Stimulated activated CD8-positive, alpha-beta memory T cell treated with anti-CD3 and anti-CD28 coated beads, Interleukin-12 subunit alpha, Interleukin-12 subunit beta, amount 100 ng/mL, for 1 hour (primary cell): ENCODE measurements at places on chromosomes 2 and 18.

DNA sequence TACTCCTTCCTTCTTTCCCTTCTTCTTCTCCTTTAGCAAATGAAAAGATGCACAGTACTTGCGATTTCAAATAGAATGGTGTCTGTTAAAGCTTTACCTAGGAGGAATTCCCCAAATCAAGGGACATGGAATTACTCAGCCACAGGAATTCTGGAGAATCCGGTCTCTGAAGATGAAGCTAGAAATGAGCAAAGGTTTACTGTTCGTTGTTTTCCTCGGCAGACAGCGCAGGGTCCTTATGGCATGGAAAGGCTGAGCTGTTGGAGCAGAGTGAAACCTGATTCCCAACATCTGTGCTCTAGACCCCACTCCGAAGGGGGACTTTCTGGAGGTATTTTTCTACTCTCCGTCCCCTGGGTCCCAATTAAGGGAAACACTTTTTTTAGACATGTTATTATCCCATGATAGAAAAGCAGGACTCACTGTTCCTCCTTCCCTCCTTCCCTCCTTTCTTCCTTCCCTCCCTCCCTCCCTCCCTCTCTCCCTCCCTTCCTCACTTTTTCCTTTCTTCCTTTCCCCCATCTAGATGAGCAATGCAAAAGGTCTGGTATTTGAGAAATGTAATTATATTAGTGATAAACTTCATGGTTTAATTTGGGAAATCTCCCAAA lies 47.1 kb downstream of the CDCA7 start:
- DNase-seq = no peak

GRCh38 chr2:185417111-185417510 lies 321.5 kb upstream of the FSIP2 start:
- no peak for DNase-seq

DNA sequence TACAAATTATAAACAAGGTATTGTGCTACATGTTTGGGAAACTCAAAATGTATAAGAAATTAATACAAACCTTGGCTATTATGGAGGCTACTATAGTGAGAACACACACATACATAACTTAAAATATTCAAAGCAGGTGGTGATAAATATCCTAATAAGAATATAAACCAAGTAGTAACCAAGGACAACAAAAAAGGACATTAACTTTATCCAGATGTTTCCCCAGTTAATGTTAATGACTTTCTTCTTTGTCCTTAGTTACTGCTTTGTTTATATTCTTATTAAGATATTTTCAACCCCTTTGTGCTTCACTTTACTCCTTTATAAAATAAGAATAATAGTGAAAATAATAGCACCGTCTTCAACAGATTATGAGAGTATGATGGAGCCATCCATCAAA lies 241.6 kb downstream of the CALCRL start:
- DNase-seq = no peak

DNA sequence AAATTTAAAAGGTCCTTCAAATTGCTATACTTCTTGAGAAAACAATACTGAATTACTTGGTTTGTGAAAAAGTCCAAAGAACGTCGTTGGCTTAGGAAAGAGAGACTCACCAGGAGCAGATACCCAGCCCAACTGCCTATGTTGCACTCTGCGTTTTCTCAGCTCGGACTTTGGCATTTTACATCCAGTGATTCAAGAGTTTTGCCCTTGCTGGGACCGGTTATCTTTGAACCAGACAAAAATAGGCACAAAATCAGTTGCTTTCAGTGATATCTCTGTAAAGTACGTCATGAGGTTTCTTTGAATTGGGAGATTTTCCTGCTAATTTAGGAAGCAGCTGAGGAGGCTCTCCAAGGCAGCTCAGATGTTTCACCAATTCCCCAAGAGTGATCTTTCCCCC lies 29.3 kb downstream of the FHOD3 start:
- DNase-seq = no peak

GRCh38 chr2:57448816-57449215 lies 597.8 kb upstream of the VRK2 start:
- no peak for DNase-seq

DNA sequence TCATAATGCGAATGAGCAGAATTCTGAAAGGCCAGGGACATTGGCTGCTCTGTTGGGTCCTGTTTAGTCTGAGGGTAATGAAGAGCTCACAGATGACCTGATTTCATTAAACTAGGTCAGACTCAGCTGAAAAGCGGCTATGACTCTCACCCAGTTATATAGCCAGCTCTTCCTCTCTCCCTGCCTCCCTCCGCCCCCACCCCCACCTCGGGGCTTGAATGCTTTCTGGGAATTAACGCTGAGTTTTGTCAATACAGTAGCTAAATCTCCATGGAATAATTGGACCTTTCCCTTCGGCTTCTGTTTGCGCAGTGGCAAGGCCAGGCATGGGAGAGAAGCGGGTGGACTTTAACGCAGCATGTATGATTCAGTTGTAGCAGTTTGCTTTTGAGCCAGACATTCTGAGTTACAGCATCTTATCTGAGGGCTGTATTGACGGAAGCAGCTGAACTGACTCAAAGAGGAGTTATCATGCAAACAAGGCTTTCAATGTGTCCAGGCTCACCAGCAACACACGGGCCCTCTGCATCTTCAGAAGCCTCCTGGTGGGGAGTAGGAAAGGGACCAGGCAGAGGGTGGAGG lies 110.6 kb downstream of the MYCN start:
- no peak for DNase-seq

DNA sequence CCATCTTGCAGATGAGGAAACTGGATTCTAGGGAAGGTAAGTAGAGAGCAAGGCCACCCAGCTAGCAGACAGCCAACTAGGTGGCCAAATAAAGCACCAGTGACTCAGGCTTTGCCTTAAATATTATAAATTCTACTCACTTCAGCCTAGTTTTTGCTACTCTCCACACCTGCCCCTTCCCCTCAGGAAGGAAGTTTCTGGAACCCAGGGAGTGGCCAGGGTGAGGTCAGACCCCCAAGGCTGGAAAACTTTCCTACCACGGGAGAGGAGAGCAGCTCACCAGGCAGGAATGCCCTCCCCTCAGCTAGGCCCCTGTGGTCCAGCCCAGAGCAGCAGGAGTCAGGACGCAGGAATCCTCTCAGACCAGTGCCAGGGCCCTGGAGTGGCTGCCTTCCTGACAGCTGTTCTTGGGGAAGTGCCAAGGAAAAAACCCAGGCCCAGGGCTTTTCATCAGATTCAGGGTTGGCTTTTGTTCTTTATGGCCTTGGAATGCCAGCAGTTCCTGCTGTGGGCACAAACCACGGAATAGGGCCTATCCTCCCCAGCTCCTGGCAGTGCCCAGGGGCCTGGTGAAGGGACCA lies 5.1 kb upstream of the PAX8 start:
- no peak for DNase-seq

DNA sequence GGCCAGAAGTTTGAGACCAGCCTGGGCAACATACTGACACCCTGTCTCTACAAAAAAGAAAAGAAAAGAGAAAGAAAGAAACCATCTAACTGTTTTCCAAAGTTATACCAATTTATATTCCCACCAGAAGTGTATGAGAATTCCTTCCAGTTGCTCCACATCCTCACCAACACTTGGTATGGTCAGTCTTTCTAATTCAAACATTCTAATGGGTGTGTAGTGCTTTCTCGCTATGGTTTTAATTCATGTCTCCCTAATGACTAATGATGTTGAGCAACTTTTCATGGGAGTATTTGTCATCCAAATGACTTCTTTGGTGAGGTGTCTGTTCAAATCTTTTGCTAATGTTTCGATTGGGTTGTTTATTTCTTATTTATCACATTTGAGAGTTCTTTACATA lies 10.5 kb upstream of the B3GNT7 start:
- DNase-seq = no peak

- DNase-seq = peak; percentile 62
Observed at GRCh38 chr2:98465456-98466226, 21.0 kb downstream of the INPP4A start.

GRCh38 chr2:114056294-114057143 lies 166.6 kb downstream of the ACTR3 start:
- DNase-seq = no peak

DNA sequence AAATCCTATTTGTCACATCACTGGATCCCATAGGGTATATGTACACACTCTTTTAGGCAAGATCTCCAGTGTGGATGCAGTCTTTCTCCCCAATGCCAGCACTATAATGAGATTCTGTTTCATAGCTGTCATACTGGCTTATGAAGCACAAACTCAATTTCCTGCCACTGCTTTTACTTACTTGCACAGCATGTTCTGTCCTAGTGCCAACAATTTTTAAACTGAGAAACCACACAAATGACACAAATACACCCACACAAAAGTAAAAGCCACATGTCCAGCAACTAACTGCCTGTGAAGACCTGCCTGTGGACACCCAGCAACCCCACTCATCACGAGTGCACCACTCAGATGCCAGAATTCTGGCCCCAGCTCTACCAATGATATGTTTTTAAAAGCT lies 29.6 kb upstream of the RNU4ATAC start:
- no peak for DNase-seq

GRCh38 chr2:240820607-240821428 lies 799 bp upstream of the KIF1A start:
- DNase-seq = no peak

GRCh38 chr2:238987352-238987981 lies 139.6 kb downstream of the TWIST2 start:
- no peak for DNase-seq

DNA sequence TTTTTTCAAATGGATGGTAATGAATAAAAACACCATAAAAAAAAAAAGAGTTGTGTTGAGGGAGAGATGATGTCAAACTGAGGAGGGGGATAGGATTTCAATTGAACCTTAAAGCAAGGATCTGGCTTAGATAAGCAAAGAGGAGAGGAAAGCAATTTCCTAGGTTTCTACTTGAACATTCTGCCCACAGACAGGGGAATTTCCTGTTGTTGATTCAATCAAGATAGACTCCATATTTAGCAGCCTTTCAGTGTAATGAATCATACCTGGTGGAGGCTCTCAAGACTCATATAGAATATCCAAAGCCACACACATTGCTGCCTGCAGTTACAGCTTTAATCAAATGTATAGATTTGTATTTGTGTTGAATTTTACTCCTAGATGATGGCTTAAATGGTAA lies 294.4 kb upstream of the PIK3C3 start:
- no peak for DNase-seq

DNA sequence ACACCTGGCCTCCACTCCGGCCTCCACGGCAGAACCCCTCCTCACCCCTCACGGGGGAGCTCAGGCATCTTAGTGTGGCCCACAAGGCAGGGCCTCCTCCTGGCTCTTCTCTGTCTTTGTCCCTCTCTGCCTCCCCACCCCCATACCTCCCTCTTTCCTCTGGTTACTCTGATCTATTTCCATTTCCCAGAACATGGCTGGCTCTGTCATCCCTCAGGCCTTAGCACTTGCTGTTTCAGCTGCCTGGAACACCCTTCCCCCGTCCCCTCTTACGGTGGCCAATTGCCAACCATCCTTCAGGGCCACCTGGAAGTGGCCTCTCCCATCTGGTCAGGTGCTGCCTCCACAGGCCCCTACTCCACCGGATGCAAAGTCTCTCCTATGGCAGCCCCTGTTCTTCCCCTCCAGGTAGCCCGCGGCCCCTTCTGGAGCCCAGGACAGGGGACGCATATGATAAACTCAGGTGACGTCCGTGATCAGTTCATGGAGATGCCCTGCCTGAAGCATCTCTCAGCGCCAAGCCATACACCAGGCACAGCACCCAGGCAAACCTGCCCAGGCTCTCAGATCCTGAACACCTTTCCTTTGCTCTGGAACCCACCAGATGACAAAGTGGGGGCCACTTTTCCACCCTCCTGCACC lies 3.6 kb upstream of the ECEL1 start:
- no peak for DNase-seq

- DNase-seq = no peak
Observed at GRCh38 chr18:50071397-50071796, 123.5 kb downstream of the MYO5B start.

DNA sequence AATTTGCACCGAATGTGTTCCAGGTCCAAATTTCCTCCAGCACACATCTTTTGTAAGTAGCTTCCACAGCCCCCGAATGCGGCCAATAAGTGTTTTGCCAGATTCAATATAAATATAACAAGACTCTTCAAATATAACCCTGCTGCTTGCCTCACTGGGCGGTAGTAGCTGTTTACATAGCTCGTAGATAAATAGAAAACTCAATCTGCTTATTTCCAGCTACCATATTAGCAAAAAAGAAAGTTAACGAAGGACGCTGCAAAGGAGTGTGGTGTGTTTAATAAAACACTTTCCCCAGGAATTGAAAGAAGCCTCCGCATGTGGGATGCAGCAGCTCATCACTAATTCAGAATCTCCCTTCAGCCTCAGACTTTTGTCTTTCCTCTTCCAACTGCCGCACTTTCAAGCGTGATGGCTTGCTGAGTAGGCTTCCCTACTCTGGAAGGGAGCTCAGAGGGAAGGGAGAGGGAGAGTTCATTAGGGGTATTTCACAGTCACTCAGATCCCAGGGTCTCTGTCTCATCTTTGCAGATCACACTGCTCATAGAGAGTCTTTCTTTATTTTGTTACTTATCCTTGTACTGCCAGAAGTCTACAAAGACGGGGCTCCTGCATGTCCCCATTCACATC lies 367.0 kb downstream of the RND3 start:
- no peak for DNase-seq

- no peak for DNase-seq
Observed at GRCh38 chr2:147051814-147052213, 793.0 kb upstream of the ACVR2A start.

GRCh38 chr2:147989809-147990403 lies 30.6 kb downstream of the ORC4 start:
- no peak for DNase-seq

GRCh38 chr2:852168-852567 lies 98.5 kb upstream of the SNTG2 start:
- no peak for DNase-seq

DNA sequence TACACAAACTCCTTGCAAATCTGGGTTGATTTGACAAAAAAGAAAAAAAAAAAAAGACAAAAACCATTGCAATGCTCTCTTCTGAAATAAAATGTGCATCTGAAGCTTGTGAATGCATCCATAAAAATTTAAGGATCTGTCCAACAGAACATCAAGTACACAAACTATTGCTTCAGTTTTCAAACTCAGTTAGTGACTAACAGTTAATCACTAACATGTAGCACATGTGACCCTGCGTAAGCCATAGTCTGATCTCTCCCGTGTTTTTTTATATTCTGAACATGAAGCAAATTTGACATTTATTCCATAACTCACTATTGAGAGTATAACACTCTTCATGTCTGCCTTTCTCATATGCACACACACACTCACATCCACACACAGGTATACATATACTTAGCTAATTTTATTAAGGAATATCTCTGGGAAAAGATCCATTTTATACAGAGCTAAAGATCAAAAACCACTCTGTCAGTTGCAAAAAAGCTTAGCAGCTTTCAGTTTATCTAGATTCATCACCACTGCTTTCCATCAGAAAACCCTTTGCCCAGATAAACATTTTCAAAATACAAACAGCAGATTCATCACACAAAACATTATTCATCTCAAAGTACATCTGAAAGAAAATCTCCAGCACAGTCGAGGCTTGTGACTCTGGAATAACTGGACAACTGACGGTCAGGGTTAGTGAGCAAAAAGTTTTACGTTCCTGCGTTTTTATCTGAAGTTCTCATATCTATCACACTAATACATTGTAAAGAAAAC lies 1000.4 kb upstream of the ACVR2A start:
- DNase-seq = no peak

DNA sequence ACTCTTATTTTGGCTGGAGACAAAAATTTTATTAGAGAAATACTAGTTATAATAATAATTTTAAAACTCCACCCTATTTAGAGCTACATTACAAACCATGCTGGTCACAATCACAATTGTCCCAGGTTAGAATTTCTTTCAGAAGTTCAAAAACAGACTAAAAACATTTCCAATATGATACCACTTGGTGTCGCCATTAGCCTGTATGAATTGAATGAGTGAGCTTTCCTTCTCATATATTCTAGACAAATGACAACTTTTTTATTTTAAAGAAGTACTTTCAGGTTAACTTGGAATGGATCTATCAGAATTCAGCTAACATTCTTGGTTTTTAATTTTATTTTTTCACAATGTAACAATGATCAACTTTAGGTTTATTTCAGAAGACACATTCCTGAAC lies 48.0 kb downstream of the SERPINB8 start:
- no peak for DNase-seq
